ENCODE measurements at places on chromosomes 13 and 19.

DNA sequence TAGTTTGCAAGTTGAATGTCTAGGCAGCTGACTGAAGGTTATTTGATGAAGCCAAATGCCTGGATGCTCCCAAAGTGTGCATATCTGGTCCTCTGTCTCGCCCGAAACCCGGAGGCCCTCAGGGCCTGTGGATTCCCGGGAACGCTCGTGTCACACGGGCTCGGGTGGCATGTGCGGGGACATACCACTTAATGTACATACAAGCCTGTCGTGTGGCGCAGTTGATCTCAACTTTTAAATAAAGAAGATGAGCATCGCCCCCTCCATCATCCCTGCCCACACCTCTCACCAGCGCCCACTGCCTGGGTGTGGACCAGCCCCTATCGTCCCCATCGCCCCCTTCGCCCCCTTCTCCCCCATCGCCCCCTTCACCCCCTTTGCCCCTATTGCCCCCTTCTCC is 33.9 kb downstream of the ATP11A start:
- DNase-seq, result no peak

- DNase-seq, result no peak
Measured at GRCh38 chr13:39536906-39537305, 66.1 kb downstream of the LHFPL6 start.

DNA sequence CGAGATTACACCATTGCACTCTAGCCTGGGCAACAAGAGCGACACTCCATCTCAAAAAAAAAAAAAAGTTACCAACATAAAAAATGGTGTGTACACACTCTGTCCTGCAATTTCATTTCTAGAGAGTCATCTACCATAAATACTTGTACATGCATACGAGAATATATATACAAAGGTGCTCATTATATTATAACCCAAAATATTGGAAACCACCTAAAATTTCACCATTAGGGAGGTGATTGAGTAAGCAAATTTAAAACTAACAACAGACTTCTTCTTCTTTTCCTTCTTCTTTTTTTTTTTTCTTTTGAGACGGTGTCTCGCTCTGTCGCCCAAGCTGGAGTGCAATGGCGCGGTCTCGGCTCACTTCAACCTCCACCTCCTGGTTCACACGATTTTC is 7.4 kb upstream of the C5AR1 start:
- DNase-seq, result no peak

DNA sequence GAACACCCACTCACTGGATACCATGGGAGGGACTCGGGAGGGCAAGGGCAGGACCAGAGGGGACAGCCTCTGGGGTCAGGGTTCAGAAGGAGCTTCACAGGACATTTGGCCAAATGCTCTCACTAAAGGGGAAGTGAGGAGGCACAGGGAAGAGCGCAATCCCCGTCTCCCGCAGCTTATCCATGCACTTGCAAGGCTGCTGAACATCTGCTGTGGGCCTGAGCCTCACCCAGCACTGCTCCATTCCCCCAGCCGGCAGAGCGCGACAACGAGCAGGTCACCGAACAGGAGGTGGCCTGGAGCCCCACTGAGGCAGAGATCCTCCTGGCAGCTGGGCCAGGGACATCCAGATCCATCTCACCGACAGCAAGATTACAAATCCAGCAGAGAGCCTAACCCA is 23.3 kb downstream of the ELAVL1 start:
- no peak for DNase-seq

DNA sequence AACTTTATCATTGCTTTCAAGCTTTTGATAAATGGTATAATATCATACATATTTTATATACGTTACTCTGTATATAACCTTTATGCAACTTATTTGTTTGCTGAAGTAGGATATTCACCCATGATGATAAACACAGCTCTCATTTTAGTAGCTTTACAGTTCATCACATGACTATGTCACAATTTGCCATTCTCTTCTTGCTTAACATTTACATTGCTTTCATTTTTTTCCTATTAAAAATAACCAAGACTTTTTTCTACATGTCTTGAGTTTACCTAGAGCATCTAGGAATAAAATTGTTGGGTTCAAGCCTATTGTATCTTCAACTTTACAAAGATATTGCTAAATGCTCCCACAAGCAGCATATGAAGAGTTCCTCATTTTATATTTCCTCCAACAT is 54.0 kb downstream of the KCNRG start:
- no peak for DNase-seq

DNA sequence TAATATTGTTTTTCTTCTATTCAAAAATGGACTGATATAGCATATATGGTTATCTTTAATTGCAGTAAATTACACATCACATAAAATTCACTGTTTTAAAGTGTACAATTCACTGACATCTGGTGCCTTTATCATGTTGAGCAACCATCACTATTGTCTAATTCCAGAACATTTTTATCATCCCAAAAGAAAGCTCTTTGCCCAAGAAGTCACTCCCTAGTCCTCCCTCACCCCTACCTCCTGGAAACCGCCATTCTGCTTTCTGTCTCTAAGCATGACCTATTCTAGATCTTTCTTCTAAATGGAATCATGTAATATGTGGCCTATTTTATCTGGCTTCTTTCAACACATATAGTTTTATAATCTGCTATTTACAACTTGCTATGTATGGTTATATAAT is 525.6 kb downstream of the DCT start:
- no peak for DNase-seq

DNA sequence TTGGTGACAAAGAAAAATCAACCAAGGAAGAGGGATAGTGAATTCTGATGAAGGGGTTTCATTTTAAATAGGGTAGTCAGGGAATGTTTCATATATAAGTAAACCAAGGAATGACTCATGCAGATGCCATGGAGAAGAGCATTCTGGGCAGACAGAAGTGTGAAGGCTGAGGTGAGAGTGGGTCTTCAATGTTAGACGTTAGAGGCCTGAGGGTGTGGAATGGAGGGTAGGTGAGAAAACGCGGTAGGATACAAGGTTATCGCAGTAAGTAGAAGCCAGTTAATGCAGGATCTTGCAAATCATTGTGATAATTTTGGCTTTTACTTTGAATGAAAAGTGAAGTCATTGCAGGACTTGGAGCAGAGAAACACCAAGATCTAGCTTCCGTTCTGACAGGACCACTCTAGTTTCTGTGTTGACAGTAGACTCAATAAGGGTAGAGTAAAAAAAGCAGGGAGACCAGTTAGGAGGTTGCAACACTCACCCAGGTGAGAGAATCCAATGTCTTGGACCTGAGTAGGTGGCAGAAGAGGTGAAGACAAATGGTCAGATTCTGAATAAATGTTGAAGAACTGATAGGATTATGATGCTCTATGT is 225.2 kb upstream of the TMTC4 start:
- DNase-seq, result no peak

DNA sequence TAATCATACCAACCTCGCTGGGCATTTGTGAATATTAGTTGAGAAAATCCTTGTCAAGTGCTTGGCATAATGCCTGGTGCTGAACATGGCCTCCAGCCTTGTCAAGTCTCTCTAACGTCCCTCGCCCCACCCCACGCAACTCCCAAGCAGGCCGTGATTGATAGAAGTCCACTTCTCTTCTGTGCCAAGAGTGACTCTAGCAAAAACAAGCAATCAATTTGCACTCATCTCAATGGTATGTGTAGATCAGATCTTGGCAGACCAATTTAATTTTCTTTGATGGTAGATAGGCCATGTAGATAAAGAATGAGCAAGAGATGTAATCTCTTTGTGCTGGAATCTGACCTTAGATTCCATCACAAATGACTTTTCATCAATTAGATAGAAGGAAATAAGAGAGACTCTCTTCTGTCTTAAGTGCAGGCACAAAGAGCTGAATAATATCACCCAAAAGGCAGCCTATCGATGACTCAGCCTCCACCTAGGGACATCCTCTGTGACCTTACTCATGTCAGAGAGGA is 31.0 kb upstream of the KATNAL1 start:
- DNase-seq, result no peak

DNA sequence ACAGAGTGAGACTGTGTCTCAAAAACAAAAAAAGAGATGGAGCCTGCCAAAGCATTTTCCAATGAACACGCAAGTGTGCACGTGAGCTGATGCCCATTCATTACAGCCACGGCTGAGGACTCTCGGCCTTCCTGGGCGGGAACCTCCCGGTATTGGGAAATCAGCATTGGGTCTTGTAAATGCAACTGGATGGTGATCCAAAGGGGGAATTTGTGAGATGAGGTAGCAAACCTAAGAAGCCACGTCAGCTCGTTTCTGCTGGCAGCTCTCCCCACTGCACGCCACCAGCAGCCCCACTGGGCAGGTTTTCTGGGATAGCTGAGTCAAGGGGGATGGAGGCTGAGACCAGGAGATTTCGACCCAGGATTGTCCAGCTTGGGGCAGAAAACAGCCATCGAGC is 11.5 kb downstream of the C13orf46 start:
- DNase-seq, result no peak

DNA sequence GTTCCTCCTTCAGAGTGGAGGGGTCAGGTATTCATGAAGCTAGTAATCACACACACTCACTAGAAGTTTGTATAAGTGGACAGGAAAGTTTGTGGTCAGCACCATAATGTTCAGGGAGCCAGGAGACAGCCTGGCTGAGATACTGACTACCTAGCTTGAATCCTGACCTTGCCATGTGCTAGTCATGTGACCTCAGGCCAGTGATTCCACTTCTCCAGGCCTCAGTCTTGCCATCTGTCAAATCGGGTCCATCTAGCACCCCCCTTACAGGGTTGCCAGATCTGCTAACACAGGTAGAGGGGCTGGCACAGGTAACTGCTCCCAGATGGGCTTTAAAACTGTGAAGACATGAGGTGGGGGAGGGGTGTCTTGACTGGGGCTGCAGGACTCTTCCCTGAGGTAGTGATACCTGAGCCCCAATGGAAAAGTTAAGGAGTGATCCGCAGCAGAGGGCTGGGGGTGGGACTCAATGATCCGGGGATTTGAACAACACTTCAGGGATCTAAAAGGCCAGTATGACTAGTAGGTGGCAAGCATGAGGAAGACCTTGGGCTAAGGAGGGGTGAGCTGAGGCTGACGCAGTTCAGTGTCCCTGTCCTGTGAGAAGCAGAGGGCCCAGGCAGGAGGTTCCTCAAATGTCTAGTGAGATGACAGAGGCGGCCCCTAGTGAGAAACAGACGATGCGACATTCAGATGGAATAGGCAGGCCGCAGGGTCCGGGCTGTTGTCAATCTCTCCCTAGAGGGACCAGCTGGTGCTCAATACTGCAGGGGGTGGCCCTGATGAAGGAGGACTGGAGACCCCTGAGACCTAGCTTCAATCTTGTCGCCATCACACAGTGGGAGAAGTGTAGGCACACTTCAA is 8.5 kb downstream of the ACTMAP start:
- DNase-seq, result no peak

DNA sequence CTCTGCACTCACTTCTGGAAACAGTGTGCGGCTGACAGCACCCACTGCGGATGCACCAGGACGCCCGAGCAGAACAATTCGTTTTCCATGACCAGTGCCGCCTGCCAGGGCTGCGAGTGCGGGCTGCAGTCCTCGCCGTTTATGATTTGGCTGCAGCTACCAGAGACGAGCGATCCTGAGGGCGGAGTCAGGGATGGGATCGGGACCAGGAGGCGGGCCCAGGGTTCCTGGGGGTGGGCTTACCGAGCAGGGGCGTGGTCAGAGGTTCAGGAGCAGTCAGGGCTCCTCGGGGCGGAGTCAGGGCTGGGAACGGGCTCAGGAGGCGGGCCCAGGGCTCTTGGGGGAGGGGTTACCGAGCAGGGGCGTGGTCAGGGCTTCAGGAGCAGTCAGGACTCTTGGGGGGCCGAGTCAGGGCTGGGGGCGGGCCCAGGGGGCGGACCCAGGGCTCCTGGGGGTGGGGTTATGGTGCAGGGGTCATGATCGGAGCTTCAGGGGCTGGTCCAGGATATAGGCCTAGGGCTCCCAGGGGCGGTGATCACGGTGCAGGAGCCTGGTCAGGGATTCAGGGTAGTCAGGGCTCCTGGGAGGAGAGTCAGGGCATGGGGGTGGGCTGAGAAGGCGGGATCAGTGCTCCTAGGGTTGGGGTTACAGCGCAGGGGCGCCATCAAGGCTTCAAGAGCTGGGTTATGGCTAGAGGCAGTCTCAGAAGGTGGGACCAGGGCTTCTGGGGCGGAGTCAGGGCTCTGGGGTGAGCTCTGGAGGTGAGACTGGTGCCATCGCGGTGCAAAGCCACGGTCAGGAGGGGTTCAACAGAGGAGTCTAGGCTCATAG is 1.7 kb downstream of the KLK4 start:
- DNase-seq, result no peak

GRCh38 chr19:1115646-1116420 is 12.0 kb downstream of the GPX4 start:
- DNase-seq, result no peak

Data from activated CD4-positive, alpha-beta T cell treated with anti-CD3 and anti-CD28 coated beads for 1 hour (primary cell).